ENCODE measurements at places on chromosomes 4 and X.
A peak's percentile ranks its signal among the peaks of the same experiment; 100 is the strongest.

DNA sequence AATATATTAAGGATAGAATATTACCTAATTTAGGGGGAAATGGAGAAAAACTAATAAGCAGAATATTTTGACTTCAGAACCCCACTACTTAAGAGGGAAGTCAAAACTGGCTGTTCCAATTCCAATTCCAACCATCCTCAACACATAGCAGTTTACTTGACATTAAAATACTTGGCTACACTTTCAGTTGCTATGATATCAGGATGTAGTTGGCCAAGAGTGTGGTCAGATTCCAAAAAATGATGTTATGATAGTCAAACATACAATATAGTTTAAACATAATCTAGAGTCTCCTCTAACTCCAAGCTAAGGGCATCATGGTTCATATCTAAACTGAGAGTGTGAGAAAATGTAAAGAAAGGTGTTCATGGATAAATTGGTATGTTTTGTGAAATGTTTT is 16.5 kb upstream of the SMIM14 start:
- DNase-seq: no peak

- no peak for DNase-seq
These were observed 162.8 kb downstream of the ARHGAP24 start for GRCh38 chr4:85637778-85638177.

- peak; percentile 36 for DNase-seq
These were observed 36.8 kb upstream of the VMA21 start for GRCh38 chrX:151359931-151360871.

DNA sequence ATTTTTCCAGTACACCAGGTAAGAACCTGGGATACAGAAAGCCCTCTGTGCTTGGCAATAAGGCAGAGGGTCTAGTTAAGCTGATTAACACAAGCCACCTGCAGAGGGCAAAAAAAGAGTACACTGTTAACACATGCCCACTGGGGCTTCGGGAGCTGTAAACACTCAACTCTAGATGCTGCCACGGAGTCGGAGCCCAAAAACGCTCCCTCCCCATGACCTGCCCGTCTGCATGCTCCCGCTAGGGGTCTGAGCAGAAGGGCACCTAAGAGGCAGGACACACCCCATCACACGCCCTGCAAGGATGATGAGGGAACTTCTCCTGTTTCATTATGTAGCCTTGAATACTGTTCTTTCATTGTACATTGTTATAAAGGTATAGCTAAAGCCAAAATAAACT is 715.6 kb upstream of the AADAT start:
- no peak for DNase-seq

DNA sequence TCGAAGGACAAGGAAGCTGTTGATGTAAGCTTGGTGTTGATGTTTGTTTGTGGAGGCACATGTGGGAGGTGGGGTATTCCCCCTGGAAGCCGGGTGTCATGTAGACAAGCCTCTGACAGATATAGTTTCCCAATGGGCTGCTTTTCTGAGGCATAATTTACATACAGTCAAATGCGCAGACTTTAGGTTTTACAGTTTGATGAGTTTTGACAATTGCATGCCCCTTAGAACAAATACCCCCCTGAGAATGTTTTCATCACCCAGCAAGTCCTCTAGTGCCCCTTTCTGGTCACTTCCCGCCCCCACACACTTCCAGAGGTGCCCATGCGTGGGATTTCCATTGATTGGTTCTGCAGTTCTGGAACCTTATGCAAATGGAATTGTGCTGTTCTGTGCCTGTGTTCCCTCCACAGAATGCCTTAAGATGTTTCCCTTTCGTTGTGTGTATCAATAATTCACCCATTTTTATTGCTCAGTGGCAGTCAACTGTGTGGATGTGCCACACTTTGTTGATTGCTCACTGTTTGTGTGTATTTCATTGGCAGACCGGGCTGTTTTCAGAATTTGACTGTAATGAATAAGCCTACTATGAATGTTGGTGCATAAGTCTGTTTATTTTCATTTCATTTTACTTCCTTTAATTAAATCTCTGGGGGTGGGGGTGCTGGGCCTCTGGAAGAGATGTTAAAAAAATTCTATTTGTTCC is 8.5 kb downstream of the EVC start:
- no peak for DNase-seq

- DNase-seq: no peak
These were observed 411 bp upstream of the GPRASP1 start for GRCh38 chrX:102650903-102651241.

- no peak for DNase-seq
These were observed 340.3 kb upstream of the MAD2L1 start for GRCh38 chr4:120406960-120407359.

GRCh38 chr4:64903986-64904385 is 494.7 kb upstream of the TECRL start:
- no peak for DNase-seq

DNA sequence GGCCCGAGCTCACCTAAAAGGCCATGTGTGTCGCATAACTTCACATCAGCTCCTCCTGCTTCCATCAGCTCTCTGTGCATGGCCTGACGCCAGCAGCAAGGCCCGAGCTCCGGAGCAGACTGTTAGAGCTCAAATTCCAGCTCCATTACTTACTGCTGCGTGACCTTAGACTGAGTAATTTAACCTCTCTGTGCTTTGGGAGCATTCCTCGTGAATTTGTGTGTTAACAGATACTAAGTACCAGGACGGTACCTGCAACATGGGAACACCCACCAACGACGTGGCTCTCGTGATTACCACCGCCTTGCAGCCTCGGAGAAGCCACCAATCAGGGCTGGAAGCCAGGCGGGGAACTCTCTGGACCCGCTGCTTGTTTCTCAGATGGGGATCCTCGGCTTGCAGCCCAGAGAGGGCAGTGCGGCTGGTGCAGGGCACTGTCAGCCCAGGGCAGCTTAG is 12.9 kb downstream of the LETM1 start:
- no peak for DNase-seq

GRCh38 chr4:62070291-62070852 is 870.2 kb downstream of the ADGRL3 start:
- DNase-seq: no peak

- no peak for DNase-seq
These were observed 328.6 kb upstream of the ARX start for GRCh38 chrX:25344161-25344936.

GRCh38 chr4:156182269-156182668 is 228.6 kb upstream of the CTSO start:
- DNase-seq: no peak

GRCh38 chrX:65601530-65602220 is 65.8 kb upstream of the MSN start:
- no peak for DNase-seq

DNA sequence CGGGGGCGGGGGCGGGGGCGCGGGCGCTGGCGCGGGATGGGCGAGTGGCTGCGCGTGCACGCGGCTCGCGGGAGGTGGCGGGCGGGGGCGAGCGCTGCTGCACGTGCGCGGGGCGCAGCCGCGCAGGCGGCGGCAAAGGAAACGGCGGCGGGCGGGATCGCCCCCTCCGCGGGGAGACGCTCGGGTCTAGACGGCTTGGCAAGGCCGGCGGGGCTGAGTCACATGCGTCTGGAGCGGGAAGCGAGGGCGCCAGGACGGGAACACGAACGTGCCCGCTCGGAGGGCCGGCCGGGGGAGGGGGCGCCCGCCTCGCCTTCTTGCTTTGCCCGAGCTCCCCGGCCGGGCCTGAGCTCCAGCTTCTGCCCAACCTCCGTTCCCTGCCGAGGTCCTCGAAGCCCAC is 4.3 kb upstream of the HAUS7 start:
- DNase-seq: no peak

DNA sequence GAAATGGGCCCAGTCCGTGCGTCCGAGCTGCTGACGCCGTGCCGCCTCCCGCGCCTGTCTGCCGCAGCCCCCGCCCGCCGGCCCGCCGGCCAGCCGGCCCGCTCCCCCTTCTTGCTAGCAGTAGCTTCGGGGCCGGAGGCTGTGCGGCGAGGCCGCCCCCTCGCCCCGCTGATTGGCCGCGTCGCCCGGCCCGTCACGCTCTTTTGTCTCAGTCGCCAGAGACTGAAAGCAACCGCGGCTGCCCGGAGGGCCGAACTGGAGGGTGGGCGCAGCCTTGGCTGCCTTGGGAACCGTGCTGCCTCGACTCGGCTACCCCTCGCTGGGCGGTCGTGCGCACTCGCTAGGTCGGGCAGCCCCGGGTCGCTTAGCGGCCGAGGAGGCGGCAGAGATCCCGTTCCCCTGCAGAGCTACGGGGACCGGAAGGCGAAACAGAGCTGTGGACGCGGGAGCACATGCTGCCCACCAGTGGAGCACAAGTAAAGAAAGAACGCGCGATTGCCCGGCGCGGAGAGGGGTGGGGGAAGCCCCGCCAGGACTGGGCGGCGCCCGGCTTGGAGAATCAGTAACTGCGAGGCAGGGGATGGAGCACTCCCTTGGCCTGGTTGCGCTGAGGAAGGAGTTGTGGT is at the start of gene ZCCHC18:
Gene ZCCHC18 (plus strand): TSS at position 198 of the 626 bp plus-strand sequence. CDS start 1,589 bp downstream, outside the sequence.
- peak; percentile 54 for DNase-seq

- DNase-seq: no peak
These were observed 20.6 kb upstream of the KIAA0232 start for GRCh38 chr4:6761649-6762615.

DNA sequence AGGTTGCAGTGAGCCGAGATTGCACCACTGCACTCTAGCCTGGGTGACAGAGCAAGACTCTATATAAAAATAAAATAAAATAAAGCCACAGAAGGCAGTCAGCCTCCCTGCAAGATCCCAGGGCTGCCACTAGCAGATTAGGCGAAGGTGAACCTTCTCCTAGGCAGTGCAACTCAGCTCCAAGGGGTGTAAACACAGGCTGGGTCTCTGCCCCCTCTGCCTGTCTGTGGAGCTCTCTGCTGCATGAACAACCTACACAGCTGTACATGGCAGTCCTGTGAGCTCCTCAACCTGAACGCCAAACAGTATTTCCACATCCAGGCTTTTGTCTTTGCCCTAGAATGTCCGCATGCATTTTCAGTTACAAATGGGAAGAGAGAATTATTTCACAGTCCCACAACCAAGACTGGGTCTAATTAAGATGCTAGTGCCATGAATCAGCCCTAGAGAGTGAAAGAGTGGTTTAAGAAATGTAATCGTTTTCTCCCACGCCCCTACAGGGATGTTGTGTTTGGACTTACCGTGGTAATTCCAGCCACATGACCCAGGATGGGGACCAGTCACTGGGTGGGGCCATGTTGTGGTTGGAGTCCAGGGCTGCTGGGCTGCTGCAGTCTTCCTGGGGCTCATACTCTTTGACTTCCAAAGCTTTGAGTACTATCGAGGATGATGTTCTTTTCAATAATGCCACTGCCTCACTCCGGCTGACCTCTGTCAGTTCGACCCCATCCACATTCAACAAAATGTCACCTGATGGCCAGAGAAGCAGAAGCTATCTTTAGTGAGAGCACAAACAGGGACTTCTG is 99.0 kb downstream of the FIP1L1 start:
- no peak for DNase-seq

DNA sequence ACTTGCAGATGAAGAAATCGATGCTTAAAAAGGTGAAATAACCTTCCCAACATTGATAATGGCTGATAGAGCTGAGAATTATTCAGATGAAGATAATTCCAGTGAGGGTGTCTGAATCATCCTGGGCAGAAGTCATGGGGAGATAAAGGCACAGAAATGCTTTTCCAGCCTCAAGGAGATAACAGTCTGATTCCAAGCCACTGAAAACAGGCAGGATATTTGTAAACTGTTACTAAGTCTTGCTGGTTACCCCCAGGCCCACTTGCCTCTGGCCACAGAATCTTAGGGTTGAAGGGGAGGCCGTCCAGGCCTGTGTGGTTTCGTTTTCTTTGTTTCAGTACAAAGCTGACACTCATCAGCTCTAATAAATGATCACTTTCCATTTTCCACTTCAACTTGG is 158.5 kb downstream of the SH3KBP1 start:
- no peak for DNase-seq

GRCh38 chr4:8540586-8540985 is 39.6 kb upstream of the GPR78 start:
- DNase-seq: no peak

DNA sequence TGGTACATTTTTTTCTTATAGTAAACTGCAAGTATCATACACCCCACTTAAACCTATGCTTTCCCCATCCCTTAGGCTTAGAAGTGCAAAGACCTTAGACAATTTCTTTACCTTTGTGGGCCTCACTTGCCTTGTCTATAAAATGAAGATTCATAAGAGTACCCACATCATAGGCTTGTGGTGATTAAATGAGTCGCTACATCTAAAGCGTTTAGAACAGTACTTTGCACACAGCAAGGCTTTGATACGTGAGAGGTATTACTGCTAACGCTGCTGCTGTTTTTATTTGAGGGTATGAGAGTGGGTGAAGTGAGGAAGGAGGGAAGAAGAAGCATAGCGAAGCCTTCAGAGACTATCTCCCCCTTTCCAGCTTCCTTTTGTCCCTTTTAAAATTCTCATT is 87.8 kb upstream of the RPS6KA3 start:
- DNase-seq: no peak

DNA sequence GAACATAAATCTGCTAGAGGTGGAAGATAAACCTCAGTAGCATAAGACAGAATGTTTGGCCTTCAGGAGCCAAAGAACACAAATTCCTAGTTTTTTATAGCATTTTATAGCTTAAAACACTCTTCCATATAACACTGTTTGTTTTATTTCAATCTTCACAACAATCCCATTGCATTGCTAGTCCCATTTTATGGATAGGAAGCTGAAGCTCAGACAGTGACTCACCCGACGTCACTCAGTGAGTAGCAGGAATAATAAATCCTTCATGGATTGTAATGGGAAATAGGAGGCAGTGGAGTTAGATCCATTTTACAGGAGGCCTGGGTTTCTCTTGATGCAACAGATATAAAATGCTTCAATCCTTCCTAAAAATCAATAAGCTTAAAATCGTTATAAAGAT is 217.5 kb downstream of the RAB28 start:
- DNase-seq: no peak

DNA sequence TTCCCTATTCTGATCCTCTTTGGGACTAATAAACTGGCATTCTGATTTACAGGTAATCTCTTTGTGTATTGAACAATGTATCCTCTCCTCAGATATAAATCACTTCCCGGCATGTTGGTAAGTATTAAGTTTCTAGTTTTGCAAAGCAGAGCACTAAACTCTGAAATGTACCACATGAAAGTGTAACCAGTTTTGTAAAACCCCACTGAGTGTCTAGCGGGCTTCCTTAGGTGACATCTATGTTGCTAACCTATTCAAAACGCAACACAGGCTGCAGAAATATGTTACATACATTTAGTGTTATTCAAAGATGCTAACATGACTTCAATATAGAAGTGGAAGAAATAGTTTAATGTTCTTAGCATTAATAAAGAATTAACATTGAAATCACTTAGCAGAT is 25.2 kb downstream of the DNAJB14 start:
- no peak for DNase-seq

GRCh38 chrX:8453611-8454010 is 11.0 kb upstream of the VCX3B start:
- no peak for DNase-seq

- no peak for DNase-seq
These were observed 326.4 kb downstream of the ANKRD50 start for GRCh38 chr4:124386163-124386562.

DNA sequence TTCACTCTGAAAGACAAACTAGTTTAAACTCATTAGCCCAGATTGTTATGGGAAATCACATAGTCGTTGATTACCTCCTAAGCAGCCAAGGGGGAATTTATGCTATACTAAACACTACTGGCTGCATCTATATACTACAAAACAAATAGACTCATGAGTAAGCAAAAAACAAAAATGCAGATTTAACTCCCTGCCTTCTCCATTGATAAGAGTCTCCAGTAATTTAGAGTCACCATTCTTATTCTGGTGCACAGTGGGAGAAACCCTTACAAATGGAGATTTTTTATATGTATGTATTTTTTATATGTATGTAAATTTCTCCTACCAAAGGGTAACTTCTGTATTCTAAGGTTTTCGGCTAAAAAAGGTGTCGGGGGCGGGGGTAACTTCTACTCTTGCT is 126.6 kb downstream of the PLS3 start:
- DNase-seq: no peak
